ENCODE measurements at places on chromosomes 7 and 10. TPM values are rescaled to one million over a fixed set of nuclear protein-coding genes. Genes with fewer than 3 reads are reported as not detected.

Gene GRM3
- not detected for total RNA-seq

Gene OR2A5
- not detected for total RNA-seq

Gene SLC16A9
- 0.26 TPM for total RNA-seq

Gene PON3
- total RNA-seq: under 0.01 TPM

Gene SFXN2
- total RNA-seq: 4.3 TPM

Data from bronchial smooth muscle cell (primary cell).